ENCODE measurements at places on chromosomes 5 and 9.

GRCh38 chr5:111494355-111494999 is 17.9 kb downstream of the STARD4 start:
- DNase-seq, result no peak

GRCh38 chr5:6961837-6962635 is 248.8 kb downstream of the TENT4A start:
- DNase-seq, result no peak

DNA sequence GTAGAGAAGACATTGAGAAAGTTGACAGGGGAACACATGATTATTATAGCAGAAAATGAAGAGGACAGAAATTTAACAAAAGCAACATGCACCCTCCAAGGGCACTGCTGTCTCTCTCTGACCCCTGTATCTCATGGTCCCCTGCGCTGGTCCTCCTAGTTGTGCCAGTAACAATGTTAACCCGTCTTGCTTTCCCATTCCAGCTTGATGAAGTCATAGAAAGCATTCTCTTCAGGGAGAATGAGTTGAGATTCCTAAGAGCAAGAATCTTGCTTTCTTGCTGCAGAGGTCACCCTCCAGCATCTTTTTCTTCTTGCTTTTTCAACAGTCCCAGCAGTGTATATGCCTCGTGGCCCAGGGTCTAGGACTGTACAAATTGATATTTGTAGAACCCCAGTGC is 279.6 kb upstream of the ADAMTSL1 start:
- DNase-seq, result no peak

- DNase-seq, result no peak
Observed at GRCh38 chr5:151130922-151131891, 26.4 kb downstream of the ANXA6 start.

GRCh38 chr9:86328156-86328555 is 26.1 kb downstream of the TUT7 start:
- DNase-seq, result no peak

DNA sequence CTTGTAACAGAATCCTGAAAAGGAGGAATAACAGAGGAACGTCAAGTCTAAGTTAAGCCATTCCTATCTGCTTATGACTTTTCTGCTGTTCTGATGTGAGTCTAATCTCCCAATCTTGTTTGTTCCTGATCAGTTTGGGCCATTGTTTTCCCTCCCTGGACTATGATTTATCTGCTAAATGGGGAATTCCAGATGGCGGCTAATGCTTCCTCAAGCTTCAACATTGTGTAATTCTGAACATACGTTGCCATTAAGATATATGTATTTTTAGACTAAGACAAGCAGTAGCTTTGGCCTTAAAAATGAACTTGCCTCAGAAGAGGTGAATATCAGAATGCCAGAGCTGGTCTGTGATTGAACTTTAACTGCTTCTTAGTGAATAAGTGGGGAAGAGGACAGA is 142.7 kb downstream of the PRKACG start:
- no peak for DNase-seq

DNA sequence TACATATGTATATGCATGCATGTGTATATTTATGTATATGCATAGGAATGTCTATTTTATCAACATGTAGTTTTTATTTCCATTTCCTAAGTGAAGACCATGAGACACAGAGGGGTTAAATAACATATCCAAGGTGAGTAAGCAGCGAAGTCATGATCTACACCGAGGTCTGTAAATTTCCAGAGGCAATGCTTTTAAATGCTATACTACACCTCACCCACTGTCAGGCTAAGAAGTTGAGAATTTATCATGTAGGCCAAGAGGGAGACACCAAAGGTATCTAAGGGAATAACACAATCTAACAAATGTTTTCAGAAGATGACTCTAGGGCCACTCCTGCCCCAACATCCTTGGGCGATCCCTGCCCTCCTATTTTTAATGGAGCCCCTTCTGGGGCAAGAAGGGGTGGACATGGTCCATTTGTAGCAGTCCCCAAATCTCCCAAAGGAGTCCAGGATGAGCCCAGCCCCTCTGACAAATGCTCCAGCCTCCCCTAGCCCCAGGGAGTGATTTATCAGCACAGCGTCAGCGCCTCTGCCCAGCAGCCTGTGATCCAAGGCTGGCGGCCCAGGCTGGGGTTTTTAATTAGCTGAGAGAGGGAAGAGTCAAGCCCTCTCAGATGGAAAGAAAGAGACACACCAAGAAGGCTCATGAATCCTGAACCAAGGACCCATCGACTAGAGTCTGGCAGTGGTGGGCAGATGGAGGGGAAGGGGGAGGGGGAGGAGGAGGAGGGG is 339.9 kb downstream of the ASTN2 start:
- DNase-seq, result no peak

- peak; percentile 45 for DNase-seq
Observed at GRCh38 chr5:126525630-126526245, 69.3 kb downstream of the ALDH7A1 start.

DNA sequence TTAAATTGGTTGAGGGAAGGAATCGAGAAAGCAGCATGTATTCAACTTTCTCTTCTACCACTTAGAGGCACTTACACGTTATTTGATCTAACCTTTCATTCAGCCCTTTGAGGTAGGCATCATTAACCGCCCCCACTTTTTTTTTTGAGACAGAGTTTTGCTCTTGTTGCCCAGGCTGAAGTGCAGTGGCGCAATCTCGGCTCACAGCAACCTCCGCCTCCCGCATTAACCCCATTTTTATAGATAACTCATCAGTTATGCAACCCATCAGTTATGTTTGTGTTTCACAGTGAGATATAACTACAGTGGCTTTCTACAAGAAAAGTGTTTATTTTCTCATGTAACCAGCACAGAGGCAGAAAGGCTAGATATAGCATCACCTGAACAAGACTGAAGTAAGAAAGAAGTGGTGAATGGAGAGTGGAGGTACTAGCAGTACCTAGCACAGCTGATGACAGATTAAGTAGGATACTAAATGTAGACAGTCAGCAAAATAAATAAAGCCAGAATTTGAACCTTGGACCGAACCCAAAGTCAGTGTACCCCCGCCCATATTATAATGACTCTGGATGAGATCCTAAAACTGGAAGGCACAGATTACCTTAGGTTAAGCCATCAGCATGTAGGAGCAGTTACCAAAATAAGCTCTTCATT is 91.2 kb downstream of the PJA2 start:
- no peak for DNase-seq

DNA sequence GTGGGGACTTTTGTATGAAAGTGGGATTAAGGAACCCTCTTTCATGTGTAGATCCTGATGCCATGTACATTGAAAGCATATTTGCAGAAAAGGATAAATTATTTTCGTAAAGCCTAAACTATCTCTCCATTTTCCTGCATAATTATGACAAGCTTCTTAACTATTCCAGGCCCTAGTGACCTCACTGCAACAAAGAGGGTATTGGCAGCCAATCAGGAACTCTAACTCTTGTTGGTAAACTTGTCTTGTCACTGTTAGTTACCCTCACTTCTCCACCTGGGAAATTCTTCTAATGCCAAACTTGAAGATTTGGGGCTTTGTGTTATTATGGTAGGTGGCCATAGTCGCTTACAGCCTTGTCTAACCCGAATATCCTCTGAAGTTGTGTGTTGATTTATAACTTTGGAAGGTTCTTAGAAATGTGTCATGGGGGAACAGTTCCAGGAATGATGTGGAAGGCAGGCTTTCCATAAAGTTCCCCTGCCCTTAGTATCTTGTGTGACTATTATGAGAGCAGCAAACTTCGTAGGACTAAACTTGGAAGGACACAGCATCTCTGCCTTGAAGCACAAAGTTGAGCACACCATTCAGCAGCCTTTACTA is 52.5 kb downstream of the IQGAP2 start:
- DNase-seq, result no peak

All from astrocyte of the spinal cord (primary cell).